Fibroblast of lung (primary cell): ENCODE measurements at places on chromosomes 12 and 14. TPM values are rescaled to one million over a fixed set of nuclear protein-coding genes. Genes with fewer than 3 reads are reported as not detected.

The ACSM4 gene
- not detected in 2 replicates for total RNA-seq

The KRT85 gene
- total RNA-seq: not detected in 2 replicates

The DLK1 gene
- total RNA-seq: not detected in 2 replicates

The CEP83 gene
- 10.0 and 13.5 TPM in 2 replicates for total RNA-seq

The CPNE6 gene
- not detected in 2 replicates for total RNA-seq

DNA sequence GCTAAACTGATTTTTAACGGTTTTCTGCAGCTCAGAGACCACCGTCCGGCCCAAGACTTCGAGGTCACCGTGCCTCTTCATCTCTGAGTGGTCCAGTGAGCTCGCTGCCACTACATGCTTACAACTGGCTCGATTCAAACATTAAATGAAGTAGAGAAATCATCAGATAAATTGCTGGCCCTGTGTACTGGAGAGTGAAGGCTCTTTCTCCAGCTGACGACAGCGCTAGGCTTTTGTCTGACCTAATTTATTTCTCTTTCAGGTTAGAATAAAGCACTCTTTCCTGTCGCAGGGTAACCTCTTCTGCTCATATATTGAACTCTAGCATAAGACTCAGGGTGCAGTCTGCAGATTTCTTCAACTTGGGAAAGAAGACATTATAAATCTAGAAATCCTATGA is 6.4 kb downstream of the BCL11B start:
- DNase-seq: no peak

GRCh38 chr14:89524990-89525667 is 108.1 kb upstream of the FOXN3 start:
- DNase-seq: no peak

- no peak for DNase-seq
Observed at GRCh38 chr12:94204499-94205247, 56.3 kb downstream of the PLXNC1 start.

- peak; percentile 37 for DNase-seq
Observed at GRCh38 chr12:48119834-48120195, 651 bp downstream of the PFKM start.

- DNase-seq: peak; percentile 29
Observed at GRCh38 chr14:68552602-68553001, 240.3 kb downstream of the ZFP36L1 start.
